Fibroblast of mammary gland (primary cell): ENCODE measurements at places on chromosomes 16 and 17.
A peak's percentile ranks its signal among the peaks of the same experiment; 100 is the strongest.

DNA sequence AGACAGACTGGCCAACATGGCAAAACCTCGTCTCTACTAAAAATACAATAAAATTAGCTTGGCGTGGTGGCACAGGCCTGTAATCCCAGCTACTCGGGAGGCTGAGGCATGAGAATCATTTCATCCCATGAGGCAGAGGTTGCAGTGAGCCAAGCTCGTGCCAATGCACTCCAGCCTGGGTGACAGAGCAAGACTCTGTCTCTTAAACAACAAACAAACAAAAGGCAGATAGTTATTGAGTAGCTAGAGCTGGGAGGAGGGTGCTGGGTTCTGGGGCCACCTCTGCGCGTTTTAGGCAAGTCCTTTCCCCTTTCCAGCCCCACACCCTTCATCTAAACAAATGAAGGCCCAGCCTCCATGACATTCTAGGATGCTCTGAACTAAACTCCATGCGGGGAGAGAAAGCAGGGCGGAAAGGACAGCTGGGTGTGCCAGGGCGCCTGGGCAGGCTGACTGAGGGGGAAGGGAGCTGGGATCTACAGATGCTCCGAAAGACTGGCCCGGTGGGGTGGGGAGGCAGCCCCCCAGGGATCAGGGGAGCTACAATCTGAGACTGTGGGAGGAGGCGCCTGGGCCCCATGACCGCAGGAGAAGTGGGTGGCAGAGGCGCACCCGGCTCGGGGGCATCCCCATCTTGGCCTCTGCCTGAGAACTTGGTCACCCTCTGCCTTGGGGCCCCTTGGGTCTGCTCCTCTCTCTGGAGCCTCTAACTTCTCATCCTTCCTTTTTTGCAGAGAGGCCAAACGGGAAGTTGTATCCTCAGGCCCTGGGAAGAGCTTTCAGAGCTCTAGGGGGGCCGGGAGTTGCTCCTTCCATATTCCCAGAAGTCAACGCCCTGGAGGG, 910 bp downstream of the ITGAL start:
- no peak for DNase-seq

GRCh38 chr17:8856869-8857575, 10.5 kb downstream of the PIK3R6 start:
- DNase-seq = no peak

GRCh38 chr17:55402374-55402773, 19.3 kb downstream of the MMD start:
- DNase-seq = peak; percentile 23

DNA sequence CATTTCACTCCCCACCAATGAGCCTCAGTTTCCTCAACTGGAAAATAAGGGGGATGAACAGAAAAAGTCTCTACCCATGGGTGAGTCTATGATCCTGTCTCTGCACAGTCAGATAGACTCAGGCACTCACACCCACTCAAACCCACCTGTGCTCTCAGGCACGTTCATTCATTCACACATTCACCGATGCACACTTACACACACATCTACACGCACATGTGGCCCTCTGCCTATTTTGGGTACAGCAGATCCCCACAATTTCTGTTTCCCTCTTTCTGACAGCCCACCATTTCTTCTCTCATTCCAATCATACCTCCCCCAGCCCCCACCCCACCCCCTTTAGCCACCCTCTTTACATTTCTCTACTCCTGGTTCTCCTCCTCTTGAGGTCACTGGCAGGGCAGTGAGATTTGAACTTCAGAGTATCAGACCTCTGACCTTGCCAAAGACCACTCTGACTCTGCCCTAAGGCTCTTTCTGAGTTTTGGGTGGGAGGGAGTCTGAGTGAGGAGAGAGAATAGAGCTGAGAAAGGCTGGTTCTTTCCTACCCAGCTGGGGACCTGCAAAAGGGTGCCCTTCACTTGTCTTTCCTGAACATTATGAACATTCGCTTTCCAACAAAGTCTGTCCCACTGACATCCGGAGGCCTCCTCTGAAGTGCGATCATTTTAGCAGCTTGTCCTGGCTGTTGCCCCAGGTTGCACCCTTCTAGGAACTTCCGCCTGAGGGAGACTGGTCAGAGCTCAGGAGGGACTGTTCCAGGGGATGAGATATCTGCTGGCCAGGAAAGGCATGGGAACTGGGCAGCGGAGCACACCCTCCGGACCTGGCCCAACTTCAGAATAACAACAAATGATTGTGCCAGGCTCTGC, 10.1 kb upstream of the COL1A1 start:
- peak; percentile 75 for DNase-seq
